ENCODE measurements at places on chromosomes 6 and 20. TPM values are rescaled to one million over a fixed set of nuclear protein-coding genes. Genes with fewer than 3 reads are reported as not detected.

GRCh38 chr20:58976061-58976730 is 4.9 kb upstream of the NELFCD start:
- DNase-seq = no peak

GRCh38 chr6:160282444-160282843 is 23.8 kb upstream of the SLC22A2 start:
- DNase-seq = no peak

- no peak for DNase-seq
These were observed 5.7 kb upstream of the ZKSCAN3 start for GRCh38 chr6:28343898-28344677.

GRCh38 chr20:47561180-47561579 is 59.5 kb downstream of the NCOA3 start:
- no peak for DNase-seq

- no peak for DNase-seq
These were observed 60.6 kb downstream of the GNAS start for GRCh38 chr20:58913079-58913478.

GRCh38 chr6:105452924-105453756 is 50.3 kb upstream of the PREP start:
- DNase-seq = no peak

DNA sequence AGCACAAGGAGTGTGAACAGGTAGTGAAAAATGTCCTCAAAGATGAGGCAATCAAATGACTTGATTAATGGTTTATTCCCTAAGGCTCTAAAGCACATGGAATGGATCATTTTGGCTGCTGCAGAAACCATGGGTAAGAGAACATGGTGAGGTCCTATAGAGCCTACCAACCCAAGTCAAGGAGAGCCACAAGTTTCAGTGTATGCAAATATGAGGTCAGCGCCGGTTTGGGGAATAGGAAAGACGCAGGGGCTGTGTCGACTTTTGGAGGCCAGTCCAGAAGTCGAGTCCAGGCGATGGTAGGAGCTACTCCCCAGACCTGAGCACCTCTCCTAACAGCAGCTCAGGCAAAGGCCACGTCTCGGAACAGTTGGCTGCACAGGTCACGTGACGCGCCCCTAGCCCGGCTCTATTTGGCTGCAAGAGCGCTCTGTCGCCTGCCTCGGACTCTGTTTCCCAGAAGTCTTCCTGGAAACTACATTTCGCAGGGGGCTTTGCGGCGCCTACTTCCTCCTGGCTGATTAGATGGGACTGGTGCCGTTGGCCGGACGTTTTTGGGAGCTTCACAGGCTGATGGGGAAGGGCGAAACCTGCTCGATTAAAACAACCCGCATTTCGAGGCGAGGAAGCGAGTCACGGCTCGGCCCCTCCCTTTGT is 74.4 kb upstream of the CHD6 start:
- DNase-seq = no peak

DNA sequence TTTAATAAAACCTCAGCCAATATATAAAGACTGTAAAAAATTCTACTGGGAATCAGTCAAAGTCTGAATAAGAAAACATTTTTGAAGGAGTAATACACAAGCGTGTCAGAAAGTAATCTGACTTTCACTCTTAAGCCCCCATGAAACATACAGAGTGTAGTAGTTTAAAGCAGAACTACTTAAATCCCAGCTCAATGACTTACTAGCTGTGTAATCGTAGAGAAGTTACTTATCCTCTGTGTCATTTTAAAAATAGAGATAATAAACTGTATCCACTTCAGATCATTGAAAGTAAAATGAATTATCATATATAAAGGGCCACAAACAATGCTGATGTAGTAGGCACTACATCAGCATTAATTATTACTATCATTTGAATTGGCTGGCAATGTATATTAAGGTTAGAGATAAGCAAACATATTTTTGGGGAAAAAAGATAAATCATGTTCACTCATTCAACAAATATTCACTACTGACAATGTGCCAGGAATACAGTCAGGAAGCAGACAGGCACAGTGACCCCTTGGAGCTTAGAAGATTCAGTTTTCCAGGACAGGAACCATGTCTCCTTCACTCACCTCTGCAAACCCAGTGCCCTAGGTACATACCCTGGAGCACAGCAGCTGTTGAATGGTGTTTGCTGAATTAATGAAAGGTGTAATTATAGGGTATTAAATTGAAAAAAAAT is 14.4 kb downstream of the REPS1 start:
- no peak for DNase-seq

DNA sequence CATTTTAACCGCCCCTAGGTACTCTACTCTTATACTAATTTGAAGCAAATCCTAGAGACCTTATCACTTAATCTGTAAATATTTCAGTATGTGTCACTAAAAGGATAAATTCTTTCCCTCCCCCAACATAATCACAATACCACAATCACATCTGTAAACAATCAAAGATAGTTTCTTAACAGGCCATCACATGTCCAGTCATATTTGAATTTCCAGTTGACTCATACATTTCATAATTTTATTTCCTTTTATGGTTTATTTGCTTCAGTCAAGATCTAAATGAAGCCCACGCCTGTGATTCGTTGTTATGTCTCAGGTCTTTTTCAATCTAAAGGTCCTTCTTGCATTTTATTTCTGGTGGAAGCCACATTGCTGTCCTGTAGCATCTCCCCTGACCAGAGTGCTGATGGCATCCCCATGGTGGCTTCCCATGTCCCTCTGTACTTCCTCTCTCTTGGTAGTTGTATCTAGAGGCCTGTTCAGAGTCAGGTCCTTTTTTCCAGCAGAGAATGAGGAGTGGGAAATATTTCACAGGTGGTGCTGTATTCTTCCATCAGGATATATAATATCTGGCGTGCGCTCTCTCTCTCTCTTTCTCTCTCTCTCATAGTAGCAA is 128.6 kb upstream of the SLC22A23 start:
- peak; percentile 28 for DNase-seq

DNA sequence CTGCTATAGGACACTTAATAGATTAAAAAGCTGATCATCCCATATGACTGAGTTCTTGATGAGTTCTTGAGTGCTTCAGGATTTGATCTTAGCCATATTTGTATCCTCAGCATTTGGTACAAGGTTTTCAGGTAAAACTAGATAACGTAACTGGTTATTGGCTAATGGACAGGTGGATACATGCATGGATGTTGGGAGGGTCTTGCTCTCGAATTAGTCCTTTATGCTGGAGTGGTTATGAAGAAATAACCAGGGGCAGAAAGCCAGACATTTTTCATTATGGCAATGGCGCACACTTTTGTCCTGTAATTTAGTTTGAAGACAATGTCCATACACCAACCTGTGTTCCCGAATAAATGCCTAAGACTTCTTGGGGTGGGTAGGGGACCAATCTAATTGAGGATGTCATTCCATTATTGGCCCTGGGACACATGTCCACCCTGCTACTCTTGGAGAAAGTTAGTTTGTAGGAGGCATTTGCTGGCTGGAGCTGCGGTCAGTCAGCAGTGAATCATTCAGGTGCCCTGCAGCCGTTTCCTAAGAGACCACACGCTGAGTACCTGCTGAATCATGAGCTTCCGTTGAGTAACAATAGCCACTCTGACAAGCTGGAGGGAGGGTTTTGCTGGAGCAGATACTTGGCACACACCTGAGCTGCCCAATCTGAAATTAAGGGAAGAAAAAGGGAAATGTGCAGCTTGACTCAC is 194.4 kb downstream of the FOXA2 start:
- DNase-seq = no peak

- DNase-seq = no peak
These were observed at the start of gene VGLL2 for GRCh38 chr6:117265410-117266256. Gene VGLL2, plus strand, starts transcription at chr6:117265558. Its CDS starts 206 bp downstream, at chr6:117265764.

- no peak for DNase-seq
These were observed 154.6 kb upstream of the AHI1 start for GRCh38 chr6:135651964-135652755.

- DNase-seq = no peak
These were observed 131.2 kb downstream of the PFDN4 start for GRCh38 chr20:54339093-54339492.

GRCh38 chr6:36850021-36850420 is 10.8 kb upstream of the CPNE5 start:
- no peak for DNase-seq

DNA sequence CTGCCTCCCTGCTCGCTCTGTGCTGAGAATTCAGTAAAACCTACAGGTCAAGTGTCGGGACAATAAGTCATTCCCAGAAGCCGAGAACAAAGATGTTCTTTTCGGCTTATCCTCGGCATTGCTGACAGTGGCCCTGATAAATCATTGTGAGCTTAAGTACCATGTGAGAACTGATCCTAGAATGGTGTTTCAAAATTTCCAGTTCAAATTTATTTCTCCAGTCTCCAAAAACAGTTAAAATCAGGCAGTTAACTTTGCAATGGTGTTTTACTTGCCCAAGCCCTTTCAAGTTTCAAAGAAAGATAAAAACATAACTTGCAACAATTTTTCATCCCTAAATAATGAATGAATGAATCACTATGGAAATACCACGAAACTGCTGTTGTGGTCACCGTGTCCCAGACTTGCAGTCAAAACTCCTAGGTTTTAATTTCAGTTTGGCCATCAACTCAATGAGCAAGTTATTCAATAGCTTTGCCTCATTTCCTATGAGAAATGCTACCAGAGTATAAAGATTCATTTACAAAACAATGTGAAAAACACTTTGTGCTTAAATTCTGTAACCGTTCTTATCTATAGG is 4.3 kb downstream of the ATP5F1E start:
- no peak for DNase-seq

DNA sequence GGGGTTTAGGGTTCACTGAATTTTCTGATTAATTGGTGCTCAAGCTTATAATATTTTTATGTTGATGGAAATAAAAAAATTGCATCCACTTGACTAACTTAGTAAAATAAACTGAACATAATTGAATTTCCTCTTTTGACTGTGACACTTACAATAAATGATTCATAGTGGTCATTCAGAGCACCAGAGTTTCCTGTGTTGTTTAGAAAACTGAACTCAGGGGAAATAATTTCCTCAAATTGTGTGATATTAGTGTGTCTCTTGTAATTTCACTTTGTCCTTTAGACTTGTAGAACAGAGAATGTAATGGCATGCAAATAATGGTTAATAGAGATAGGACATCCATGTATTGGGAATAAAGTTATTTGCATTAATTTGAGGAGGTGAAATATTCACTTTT is 319.7 kb upstream of the MAN1A1 start:
- DNase-seq = no peak

The ASIP gene
- polyA plus RNA-seq = not detected

The CDH4 gene
- 1.1 TPM for polyA plus RNA-seq

The TRIM31 gene
- not detected for polyA plus RNA-seq

The BPIFB1 gene
- not detected for polyA plus RNA-seq

Data from keratinocyte (primary cell).